ENCODE measurements at places on chromosomes 1 and 21.

DNA sequence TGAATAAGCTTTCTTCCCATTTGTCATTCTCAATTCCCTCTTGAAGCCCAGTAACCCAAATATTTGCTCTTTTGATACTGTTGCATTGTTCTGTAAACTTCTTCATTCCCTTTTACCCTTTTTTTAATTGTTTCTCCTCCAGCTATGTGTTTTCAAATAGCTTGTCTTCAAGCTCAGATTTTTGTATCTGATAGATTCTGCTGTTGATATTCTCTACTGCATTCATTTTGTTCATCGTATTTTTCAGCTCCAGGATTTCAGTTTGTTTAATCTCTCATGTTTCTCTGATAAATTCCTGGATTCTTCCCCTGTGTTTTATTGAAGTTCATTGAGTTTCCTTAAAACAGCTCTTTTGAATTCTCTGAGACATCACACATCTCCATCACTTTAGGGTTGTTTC, 51.8 kb downstream of the PKN2 start:
- peaks cover 16% of the 10 kb centered on the region for H3K4me1 ChIP-seq
- no peaks in the 10 kb centered on the region for H3K27me3 ChIP-seq
- DNase-seq: no peak
- H3K4me3 ChIP-seq: no peak overlapping the region
- no peak overlapping the region for H3K27ac ChIP-seq
- peaks cover 32% of the 10 kb centered on the region for H3K36me3 ChIP-seq

- no peak overlapping the region for H3K4me3 ChIP-seq
- peaks cover 51% of the 10 kb centered on the region for H3K4me1 ChIP-seq
- no peaks in the 10 kb centered on the region for H3K27me3 ChIP-seq
- DNase-seq: no peak
- no peak overlapping the region for H3K27ac ChIP-seq
- H3K36me3 ChIP-seq: peaks cover 35% of the 10 kb centered on the region
Observed at GRCh38 chr1:185066181-185066580, 20.8 kb downstream of the RNF2 start.

DNA sequence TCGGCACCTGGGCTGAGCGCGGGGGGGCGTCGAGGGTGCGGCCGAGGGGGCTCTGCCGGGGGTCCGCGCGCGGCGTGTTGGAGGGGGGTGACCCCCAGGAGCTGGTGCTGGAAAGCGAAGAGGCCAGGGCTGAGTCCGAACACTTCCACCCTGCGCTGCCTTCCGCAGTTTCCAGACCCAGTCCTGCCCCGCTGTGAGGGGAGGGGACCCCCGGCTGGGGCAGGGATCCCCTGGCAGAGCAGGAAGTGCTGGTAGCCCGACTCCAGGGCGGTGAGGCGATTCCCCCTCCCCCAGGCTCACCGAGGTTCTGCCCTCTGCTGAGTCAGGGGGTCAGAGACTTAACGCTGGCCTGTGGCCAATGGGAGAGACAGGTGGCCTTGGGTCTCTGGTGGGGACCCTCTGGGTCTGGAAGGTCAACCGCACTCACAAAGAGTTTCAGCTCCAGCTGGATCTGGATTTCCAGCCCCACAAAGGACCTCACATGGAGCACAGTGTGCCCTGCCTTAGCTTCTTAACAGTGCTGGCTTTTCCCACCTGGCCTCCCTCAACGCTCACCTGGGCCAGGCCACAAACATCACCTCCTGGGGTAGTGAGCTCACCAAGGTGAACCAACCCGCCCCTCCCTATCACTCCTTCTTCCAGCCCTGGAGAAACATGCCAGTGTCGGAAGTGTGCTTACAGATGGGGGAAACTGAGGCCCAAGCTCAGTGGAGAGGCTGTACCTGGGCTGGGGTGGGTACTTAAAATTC, 39.8 kb upstream of the SYNC start:
- DNase-seq: no peak
- H3K27me3 ChIP-seq: peaks cover 20% of the 10 kb centered on the region
- H3K27ac ChIP-seq: no peak overlapping the region
- no peaks in the 10 kb centered on the region for H3K4me1 ChIP-seq
- H3K4me3 ChIP-seq: peak overlapping the region; percentile 36

DNA sequence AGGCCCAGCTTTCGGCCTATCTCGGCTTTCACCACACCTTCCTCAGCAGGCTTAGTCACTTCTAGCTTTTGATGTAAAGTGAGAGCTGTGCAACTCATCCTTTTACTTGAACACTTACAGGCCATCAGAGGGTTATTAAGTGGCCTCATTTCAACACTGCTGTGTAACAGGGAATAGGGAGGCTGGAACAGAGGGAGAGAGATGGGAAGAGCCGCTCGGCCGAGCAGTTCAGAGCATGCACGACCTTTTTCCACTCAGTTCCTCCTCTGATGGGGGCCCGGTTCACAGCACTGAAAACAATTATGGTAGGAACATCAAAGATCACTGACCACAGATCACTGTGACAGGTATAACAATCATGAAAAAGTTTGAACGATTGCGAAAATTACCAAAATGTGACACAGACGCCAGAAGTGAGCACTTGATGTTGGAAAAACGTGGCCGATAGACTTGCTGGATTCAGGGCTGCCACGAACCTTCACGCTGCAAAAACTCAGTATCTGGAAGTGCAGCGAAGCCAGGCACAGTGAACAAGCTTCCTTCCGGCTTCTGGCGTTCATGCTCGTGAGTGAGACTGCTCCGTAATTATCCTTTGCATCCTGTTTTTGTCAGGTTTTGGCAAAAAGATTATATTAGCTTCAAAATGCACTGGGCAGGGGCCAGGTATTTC, 28.6 kb downstream of the AGPAT3 start:
- peak overlapping the region; percentile 74 for H3K4me3 ChIP-seq
- no peaks in the 10 kb centered on the region for H3K27me3 ChIP-seq
- H3K36me3 ChIP-seq: peaks cover 24% of the 10 kb centered on the region
- peak overlapping the region; percentile 87 for H3K27ac ChIP-seq

GRCh38 chr1:218674280-218674773, 329.2 kb downstream of the TGFB2 start:
- H3K4me1 ChIP-seq: no peaks in the 10 kb centered on the region
- no peak overlapping the region for H3K4me3 ChIP-seq
- H3K27ac ChIP-seq: no peak overlapping the region

GRCh38 chr1:1862905-1863547, 27.9 kb downstream of the GNB1 start:
- H3K27me3 ChIP-seq: no peaks in the 10 kb centered on the region
- peaks cover 12% of the 10 kb centered on the region for H3K36me3 ChIP-seq
- no peak overlapping the region for H3K4me3 ChIP-seq
- H3K4me1 ChIP-seq: peaks cover 69% of the 10 kb centered on the region
- DNase-seq: no peak

All from activated naive CD8-positive, alpha-beta T cell treated with anti-CD3 and anti-CD28 coated beads, Interleukin-2, amount 50 U/mL, for 24 hours (primary cell).